NCI-H1930 (cell line): ENCODE measurements at places on chromosomes 6 and 20.

DNA sequence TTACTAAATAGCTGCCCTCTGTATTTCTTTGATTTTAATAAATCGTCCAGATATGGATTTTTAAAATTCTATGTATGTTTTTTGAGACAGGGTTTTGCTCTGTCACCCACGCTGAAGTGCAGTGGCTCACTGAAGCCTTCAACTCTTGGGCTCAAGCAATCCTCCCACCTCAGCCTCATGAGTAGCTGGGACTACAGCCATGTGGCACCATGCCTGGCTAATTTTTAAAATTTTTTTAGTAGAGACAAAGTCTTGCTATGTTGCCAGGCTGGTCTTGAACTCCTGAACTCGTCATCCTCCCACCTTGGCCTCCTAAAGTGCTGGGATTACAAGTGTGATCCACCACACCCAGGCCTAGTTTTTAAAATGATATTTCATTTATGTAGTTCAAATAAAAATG is 47.4 kb upstream of the DDR1 start:
- DNase-seq: no peak

- DNase-seq: no peak
Observed at GRCh38 chr6:169857343-169858292, 106.2 kb downstream of the ERMARD start.

- DNase-seq: no peak
Observed at GRCh38 chr20:41413169-41413568, 46.6 kb upstream of the EMILIN3 start.

DNA sequence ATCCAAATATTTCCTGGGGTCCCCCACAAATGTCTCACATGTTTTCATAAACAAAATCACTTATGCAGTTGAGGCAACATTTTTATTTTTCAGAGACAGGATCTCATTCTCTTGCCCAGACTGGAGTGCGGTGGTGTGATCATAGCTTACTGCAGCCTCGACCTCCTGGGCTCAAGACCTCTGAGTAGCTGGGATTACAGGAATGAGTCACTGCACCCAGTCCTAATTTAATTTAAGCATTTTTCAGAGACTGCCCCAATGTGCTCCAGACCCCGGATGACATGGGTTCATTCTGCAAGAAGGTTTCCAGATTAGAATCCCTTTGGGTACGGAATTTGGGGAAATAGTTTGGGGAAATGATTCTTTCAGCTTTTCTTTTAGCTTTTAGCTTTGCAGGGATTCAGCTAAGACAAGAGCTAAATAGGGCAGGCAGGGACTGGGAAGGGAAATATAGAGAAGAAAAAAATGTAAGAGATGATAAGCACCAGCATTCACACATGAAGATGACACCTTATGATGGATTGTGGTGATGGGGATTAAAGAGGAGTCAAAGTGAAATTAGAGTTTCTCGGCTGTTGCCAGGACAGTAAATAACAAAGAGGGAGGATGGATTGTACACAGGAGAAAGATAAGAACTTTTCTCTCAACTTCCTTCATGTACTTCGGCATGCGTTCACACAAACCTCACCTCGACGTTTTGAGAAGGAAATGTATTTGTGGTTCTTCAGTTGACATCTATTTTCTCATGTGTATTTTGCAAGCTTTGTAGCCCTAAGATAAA is 169.4 kb upstream of the TAB2 start:
- DNase-seq: no peak

GRCh38 chr20:10064611-10065010 is 29.8 kb downstream of the ANKEF1 start:
- no peak for DNase-seq

- DNase-seq: no peak
Observed at GRCh38 chr6:54238396-54238795, 69.8 kb upstream of the TINAG start.

DNA sequence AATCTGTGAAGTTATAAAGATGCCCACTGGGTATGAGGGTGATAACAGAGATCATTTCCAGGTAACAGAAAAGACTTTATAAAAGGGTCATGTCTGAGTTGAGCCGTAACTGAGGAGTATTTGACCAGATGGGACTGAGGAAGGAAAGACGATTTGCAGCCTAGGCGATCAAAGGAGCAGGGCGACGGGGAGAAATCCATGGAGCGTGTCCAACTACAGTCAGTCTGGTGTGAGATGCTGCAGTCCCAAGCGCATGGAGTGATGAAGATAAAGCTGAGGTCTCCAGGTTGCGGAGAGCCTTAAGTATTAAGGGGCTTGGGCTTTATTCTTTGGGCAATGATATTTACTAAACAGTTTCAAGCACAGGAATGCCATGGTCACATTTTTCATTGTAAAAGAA is 166.7 kb downstream of the PRKN start:
- DNase-seq: no peak

GRCh38 chr6:167776906-167777627 is 49.6 kb upstream of the AFDN start:
- no peak for DNase-seq

- DNase-seq: no peak
Observed at GRCh38 chr20:36932476-36933426, 18.8 kb downstream of the SAMHD1 start.

DNA sequence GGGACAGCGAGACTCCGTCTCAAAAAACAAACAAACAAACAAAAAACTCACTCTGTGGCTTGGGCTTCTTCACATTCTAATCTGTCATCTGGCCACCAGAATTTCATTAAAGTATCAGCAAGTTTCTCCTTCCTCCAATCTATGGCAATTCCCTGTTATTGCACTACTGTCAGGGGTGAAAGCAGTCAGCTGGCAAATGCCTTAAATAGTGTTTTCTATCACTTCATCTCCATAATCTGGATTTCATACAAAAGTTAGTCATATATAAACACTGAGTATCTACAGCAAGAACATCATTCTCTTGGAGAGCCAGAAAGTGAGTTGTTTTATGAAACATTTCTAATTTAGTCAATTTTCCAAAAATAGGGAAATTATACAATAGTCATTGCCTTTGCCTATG is 56.1 kb downstream of the PHACTR3 start:
- no peak for DNase-seq

GRCh38 chr6:116369964-116370759 is 585 bp upstream of the DSE start:
- DNase-seq: no peak

- DNase-seq: no peak
Observed at GRCh38 chr6:3848380-3848779, 793 bp upstream of the FAM50B start.

- no peak for DNase-seq
Observed at GRCh38 chr6:7086488-7086887, 21.3 kb upstream of the RREB1 start.

- no peak for DNase-seq
Observed at GRCh38 chr6:53338304-53338703, 10.4 kb downstream of the ELOVL5 start.

DNA sequence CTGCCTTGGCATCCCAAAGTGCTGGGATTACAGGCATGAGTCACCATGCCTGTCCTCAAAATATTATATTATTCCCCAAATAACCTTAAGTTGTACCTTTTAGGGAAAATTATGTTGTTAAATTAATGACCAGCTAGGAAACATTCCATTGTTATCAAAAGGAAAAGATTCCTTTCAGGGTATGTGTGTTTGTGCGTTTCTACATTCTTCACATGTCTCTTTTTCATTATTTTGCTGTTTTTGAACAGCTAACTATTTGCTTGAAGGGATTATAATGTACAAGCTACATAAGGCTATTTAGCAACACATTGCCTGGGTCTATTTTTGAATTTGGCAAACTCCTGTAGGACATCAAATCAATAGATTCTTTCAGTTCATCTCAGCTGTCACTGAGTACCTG is 57.1 kb downstream of the GJA1 start:
- DNase-seq: no peak

DNA sequence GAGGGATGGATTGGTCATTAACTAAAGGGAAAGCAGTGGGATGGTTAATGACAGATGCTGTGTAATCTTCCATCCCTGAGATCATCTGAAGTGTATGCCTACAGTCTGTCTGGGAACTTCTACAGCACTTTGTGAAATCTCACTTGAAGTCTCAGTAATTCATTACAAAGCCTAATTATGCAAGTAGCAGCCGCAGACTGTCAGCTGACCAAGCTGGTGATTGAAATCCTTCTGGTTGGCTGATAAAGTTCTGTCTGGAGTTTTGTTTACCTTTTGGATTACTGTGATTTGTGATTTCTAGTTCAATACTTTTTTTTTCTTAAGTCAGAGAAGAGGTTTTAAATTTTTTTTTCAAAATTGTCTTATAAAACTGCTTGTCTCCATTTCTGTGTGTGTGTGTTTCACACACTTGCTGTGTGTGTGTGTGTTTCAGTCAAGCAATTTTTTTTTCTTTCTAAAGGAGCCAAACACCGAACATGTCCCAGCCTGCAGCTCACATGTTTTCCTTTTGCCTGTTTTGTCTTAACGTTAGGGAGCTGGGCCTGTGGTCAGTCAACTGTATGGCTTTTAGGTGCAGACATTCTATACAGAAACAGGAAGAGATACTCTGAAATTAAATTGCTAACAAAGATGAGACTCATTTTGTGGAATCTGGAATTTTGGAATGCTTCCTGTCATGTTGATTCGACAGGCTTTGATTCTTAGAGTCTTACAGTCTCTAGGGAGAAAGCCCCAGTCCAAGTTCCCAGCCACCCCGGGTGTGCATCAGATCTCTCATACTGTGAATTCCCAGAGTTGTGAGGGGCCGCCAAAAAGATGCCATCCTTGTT is 28.5 kb upstream of the ADGRF4 start:
- no peak for DNase-seq

DNA sequence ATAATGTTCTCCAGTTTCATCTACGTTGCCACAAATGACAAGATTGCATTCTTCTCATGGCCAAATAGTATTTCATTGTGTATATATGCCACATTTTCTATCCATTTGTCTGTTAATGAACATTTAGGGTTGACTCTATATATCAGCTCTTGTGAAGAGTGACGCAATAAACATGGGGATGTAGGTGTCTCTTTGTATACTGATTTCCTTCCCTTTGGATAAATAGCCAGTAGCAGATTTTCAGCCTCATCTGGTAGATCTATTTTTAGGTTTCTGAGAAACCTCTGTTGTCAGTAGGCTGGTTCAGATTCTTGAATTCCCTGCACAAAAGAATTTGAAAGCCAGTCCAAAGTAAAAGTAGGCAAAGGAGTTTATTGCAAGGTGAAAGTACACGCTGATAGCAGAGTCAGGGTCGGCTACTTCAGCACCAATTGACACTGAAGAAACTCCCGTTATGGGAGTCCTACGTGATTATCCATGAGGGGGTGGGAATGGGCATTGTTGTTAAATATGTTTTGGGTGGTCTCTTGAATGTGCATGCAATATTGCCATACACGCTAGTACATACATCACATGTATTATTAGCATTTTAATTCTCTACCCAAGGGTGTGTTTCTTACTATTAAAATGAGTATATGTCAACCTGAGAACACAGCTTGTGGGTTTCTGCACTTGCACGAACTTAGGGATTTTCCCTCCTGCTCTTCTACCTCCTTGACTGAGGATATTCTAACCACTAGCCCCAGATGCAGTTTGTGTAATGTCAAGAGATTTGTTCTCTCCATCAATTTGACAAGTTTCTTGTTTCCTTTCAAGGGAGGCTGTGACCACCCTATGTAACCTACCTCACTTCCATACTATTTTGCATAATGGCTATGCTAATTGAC is 14.4 kb upstream of the SLC17A2 start:
- no peak for DNase-seq

GRCh38 chr6:33391922-33392594 is 435 bp downstream of the KIFC1 start:
- DNase-seq: no peak

GRCh38 chr6:2943564-2943955 is 27.8 kb downstream of the SERPINB6 start:
- DNase-seq: no peak

DNA sequence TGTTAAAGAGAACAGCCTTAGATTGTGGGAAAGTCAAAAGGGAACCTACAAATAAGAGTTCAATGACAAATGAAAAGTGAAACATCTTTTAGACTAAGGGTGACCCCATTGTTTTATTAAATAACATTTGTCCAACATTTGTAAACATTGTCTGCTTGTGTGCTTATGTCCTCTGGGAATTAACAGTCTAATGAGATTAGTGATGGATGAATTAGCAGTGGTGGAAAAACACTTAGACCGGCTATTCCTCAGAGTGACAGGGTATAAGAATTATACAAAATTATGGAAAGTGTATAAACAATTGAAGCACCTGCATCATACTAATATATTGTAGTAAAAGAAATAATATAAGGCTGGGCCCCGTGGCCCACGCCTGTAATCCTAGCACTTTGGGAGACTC is 29.3 kb upstream of the HFE start:
- no peak for DNase-seq

GRCh38 chr6:138543657-138544056 is 44.4 kb upstream of the NHSL1 start:
- no peak for DNase-seq

- DNase-seq: no peak
Observed at GRCh38 chr6:157951828-157952227, 29.8 kb upstream of the SYNJ2 start.

DNA sequence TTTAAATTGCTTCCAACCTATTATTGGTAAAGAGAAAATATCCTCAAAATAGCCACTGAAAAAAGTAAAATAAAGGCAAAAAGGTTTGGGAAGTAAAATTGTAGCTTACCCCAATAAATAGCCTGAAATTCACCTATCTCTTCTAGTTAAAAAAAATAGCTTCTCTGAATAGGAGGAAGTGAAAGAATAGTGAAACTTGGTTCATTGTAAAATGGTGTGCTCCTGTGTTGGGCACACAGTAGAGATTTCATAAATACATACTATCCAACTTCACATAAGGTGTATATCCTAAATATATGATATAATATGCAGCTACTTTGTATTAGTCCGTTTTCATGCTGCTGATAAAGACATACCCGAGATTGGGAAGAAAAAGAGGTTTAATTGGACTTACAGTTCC is 45.3 kb downstream of the CDK19 start:
- no peak for DNase-seq

GRCh38 chr6:116019428-116019827 is 41.3 kb downstream of the FRK start:
- DNase-seq: no peak

DNA sequence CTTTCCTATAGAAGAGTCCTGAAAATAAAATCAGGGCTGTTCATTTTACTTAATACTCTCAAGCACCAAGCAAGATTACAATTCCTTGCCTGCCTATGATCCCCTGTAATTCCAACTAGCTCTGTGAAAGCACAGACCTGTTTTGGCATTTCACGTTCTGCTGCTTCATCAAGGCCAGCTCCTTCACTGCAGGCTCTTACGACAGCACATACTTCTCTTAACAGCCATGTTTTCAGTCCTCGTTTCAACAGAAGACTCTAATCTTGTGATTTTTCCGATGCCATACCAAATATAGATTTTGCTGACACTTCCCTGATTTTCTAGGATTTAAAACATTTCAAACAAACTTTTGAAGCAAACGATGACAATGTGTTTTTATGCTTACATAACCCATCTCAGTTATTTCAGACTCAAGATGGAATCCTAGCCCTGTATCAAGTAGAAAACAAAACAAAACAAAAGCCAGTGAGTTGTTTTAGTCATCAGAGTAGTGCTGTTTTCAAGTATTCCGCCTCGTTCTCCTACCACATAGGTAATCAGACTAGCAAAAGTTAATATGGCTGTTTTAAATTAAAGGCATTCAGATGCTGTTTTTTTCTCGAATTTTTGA is 616.5 kb upstream of the CITED2 start:
- DNase-seq: no peak

- no peak for DNase-seq
Observed at GRCh38 chr20:47927944-47928343, 142.7 kb upstream of the SULF2 start.

- no peak for DNase-seq
Observed at GRCh38 chr6:158913580-158913979, 86.4 kb downstream of the RSPH3 start.
